ENCODE measurements at places on chromosomes 5 and 9.

DNA sequence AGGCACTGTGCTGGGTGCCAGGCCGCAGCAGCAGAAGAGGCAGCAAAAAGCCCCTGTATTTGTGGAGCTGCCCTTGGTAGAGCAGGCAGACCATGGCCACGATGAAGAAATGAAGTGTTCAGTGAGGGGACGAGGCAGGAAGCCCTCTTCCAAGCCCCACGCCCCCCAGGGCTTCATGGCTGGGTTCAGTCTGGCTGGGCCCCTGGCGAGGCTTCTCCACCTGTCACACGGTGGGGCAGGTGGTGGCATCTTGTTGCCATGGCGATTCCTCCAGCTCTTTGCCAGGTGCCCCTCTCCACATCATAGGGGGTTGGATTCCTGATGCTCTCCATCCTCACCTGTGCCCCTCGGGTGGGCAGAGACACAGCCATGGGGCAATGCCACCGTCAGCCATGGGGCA lies 21.5 kb downstream of the ADGRD2 start:
- DNase-seq = no peak

- peak; percentile 37 for DNase-seq
Measured at GRCh38 chr5:80629281-80629680, 25.2 kb upstream of the MSH3 start.

GRCh38 chr5:83471405-83472212 lies at the start of gene VCAN:
VCAN (plus strand) TSS chr5:83471744; CDS start chr5:83483519, 11,775 bp downstream.
- no peak for DNase-seq

GRCh38 chr5:176436656-176437055 lies 11.5 kb upstream of the FAF2 start:
- DNase-seq = no peak

DNA sequence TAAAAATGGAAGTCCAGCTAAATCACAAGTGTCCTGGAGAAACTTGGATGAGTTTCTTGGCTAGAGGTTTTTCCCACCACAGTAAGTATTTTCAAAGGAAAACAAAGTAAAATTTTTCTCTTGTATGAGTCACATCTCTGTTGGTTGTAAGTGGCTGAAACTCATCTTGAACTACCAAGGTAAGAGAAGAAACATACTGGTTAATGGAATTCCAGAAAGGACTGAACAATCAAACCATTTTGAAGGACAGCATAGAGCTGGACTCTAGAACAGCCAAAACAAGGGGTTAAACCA lies 102.8 kb upstream of the CDKN2B start:
- no peak for DNase-seq

- no peak for DNase-seq
Measured at GRCh38 chr9:14563902-14564624, 129.2 kb downstream of the ZDHHC21 start.
